ENCODE measurements at places on chromosomes 6 and 20.

DNA sequence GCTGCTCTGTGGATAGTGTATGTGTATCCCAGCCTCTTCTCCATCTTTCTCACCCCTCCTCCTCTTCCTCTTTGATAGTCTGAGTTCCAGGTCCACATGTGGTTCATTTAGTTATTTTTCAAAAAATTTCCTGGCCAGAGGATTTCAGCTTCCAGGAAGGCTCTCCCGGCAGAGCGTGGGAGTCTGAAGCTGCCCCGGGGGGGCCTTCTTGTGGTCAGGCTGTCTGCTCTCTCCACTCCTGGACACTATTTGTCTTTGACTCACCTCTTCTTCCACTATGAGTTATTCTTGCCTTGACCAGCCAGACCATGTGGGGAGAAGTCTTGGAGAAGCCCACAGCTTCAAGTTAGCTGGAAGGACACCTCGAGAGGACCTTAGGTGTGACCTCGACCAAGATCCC, 258.8 kb downstream of the CDC5L start:
- no peak for DNase-seq

DNA sequence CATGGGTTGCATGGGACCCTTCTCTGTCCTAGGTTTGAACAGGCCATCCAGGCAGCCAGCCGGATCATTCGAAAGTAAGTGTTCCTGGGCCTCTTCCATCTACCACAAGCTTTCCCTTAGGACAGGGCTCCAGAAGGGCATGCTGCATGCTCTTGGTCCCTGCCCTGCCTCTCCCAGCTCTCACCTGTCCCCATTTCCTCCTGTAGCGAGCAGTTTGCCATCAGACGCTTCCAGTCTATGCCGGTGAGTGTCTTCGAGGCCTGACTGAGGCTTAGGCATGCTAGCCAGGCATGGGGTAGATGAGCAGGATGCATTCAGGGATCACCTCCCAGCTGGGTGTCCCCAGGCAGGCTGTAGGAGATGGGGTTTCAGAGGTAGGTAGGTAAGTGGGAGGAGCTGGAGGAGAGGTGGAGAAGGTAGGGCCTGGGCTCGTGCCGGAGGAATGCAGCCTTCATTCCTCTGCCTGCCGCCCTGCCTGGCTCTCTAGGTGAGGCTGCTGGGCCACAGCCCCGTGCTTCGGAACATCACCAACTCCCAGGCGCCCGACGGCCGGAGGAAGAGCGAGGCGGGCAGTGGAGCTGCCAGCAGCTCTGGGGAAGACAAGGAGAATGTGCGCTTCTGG, 4.3 kb downstream of the CDC25B start:
- no peak for DNase-seq

DNA sequence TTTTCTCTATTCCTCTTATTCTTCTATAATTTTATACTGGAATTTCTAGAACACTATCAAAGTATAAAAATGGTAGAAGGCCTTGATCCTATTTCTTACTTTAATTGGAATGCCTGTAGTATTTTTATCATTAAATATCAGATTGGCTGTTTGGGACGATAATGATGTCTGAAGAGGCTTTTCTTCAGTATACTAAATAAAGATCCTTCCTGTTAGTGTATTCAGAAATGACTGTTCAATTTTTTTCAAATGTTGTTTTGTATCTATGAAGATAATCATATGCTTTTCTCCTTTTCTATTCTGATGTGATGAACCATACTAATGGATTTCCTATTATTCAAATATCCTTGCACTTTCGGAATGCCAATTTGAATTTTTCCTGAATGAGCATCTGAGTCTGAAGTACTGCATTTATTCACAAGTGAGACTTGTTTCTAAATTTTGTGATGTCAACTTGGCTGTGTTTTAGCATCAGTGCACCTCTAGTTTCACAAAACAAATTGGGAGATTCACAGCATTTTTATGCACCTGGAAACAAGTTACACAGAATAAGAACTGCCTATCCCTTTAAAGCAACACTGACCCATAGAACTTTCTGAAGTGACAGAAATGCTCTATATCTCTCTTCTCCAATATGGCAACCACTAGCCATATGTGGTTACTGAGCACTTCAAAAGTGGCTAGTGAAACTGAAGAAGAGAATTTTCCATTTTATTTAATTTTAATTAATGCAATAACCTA, 71.6 kb upstream of the PRND start:
- DNase-seq = no peak

DNA sequence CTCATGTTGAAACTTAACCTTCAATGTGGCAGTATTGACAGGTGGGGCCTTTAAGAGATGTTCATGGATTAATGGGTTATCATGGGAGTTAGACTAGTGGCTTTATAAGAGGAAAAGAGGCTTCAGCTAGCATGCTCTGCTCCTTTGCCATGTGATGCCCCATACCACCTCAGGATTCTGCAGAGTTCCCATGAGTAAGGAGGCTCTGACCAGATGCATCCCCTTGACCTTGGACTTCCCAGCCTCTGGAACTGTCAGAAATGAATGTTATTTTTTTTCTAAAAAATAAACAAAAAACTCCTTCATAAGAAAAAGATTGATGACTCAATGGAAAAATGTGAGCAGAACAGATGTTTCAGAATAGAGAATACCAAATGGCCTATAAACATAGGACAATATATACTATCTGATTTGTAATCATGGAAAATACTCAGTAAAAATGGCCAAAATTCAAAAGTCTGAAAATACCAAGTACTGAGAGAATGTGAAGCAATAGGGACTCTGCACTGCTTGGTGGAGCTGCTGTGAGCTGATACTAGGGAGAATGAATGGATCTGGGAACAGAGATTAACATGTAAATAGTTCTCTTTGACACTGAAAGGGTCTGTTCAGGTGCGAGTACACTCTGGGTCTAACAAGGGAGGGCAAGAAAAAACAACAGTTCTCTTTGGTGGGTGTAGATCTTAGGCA, 7.4 kb upstream of the TRIM39 start:
- DNase-seq = no peak

DNA sequence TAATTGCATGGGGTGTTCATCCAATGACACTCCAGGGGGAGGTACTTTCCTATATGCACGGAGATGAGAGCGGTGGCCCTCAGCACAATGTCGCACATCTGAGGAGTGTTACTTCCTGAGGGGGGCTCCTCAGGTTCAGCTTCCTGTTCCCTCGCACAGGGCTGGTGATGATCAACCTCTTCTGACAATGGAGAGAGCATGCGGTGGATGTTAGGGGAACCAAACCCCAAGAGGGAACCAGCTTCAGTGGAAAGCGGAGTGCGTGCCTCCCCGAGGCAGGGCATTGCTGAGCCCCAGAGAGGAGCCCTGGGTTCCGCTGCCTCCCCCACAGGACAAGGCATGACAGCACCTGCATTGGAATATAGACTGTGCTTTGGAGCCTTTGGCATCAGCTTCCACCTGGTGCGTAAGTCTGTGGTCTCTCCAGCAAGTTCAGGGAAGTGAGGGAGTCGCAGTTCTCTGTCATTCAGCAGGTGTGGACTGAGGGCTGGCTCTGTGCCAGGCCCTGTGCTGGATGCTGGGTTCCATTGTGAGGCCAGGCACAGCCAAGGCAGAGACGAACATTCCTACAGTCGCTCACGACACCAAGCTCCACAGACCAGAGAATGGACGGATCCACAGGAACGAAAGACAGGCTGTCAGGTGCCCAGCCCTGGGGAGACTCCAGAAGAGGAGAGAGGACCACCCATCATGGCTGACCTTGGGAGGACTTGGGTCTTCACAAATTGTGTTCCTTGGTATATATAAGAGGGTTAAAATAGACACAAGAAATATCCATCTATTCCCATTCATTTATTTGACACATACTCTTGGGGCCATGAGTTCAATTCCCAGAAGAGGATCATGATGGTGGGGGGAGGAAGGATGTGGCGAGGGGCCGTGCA, 3.9 kb upstream of the ZNF831 start:
- no peak for DNase-seq

GRCh38 chr6:148179786-148180185, 162.9 kb upstream of the SASH1 start:
- DNase-seq = no peak

- no peak for DNase-seq
Measured at GRCh38 chr6:124888581-124889371, 73.5 kb upstream of the RNF217 start.

GRCh38 chr6:152246554-152247337, 390.4 kb downstream of the SYNE1 start:
- no peak for DNase-seq

DNA sequence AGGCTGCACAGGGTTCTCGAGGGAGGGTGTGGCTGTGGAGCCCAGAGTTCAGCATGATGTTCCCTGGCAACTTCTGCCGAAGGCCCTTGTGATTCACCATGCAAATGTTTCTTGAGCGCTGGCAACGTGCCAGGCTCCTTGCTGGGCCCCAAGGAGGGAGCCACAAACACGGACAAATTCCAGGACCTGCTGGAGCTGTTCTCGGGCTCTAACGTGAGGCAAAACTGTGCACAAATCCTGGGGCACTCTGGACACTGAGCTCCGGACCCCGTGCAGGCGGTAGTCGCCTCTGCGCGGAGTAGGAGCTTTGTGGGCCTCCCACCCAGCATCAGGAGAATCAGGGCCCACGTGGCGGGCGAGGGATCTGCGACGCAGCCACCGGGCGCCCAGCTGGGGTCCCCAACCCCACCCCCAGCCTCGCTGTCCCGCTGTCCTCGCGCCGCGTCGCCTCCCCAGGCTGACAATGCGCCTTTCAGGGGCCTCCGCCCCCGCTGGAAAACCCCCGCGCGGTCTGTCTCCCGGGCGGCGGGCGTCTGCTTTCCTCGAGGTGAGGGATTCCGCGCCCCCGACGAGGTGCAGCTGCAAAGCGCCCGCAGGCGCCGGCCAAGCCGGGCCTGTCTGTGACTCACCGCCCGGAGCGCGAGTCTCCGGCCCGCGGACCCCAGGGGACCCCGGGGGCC, 31.7 kb upstream of the SCUBE3 start:
- no peak for DNase-seq

GRCh38 chr6:158226655-158227512, 58.7 kb downstream of the GTF2H5 start:
- no peak for DNase-seq

GRCh38 chr20:49742948-49743347, 29.3 kb upstream of the B4GALT5 start:
- DNase-seq = no peak

GRCh38 chr20:6979621-6980020, 212.1 kb downstream of the BMP2 start:
- no peak for DNase-seq

GRCh38 chr6:161080263-161080970, 88.8 kb downstream of the MAP3K4 start:
- no peak for DNase-seq

DNA sequence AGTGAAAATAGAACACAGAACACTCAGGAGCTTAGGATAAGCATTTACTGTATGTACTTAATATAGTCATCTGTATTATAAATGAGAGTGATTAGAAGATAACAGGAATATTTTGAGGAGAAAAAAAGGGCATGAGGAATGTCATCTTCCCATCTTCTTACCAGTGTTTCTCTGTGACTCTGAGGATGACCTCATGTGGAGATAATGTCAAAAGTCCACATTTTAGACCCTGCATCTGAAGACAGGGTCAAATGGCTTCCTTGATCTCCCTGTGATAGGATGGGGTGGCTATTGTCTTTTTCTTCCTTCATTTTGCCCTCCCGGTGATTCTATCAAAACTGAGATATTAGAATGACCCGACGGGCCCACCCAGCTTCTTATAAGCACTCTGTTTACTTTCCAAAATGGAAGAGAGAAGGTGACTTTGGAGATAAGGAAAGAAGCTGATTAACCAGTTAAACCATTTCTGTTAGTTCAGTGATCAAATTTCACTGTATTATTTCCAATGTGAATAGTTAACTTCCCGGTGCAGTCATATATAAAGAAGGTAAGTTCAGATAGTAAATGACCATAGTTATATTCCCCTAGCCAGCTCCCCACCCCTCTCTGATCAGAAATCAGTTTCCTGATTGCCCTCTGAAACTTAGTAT, 115.7 kb upstream of the SALL4 start:
- DNase-seq = no peak

DNA sequence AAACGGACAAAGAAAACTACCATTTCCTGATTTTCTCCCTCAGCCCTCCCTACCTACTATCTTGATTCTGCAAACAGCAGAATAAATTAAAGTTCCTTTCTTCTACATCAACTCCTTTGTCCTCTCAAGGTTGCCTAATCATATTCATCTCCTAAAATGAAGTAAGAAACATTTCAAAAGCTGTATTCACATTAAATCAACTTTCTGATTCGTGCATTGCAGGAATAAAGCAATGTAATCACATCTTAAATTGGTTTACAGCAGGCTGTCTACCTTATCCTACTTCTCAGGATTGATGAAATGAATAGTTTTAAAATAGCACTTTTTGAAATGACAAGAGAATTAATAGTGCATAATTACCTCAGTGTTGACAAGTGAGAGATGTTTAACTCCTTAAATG, 25.1 kb downstream of the PRKN start:
- DNase-seq = no peak

GRCh38 chr6:56790414-56790813, 147.7 kb upstream of the DST start:
- DNase-seq = no peak

- DNase-seq = no peak
Measured at GRCh38 chr6:137332637-137333280, 113.6 kb upstream of the IFNGR1 start.

GRCh38 chr6:155224618-155225017, 39.2 kb upstream of the CLDN20 start:
- no peak for DNase-seq

- DNase-seq = no peak
Measured at GRCh38 chr6:26545627-26546026, 7.5 kb downstream of the HMGN4 start.

DNA sequence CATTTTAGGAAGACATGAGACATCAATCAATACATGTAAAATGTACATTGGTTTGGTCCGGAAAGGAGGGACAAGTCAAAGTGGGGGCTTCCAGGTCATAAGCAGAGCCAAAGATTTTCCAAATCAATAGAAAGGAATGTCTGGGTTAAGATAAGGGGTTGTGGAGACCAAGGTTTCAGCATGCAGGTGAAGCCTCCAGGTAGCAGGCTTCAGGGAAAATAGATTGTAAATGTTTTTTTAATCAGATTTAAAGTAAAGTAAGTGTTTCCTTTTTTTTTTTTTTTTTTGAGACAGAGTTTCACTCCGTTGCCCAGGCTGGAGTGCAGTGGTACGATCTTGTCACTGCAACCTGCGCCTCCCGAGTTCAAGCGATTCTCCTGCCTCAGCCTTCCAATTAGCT, 16.8 kb upstream of the SERPINB9 start:
- no peak for DNase-seq

- no peak for DNase-seq
Measured at GRCh38 chr6:165679326-165679725, 16.3 kb upstream of the PDE10A start.

- peak; percentile 11 for DNase-seq
Measured at GRCh38 chr20:40638414-40638813, 50.6 kb downstream of the MAFB start.

GRCh38 chr6:139514819-139515218, 140.4 kb upstream of the CITED2 start:
- no peak for DNase-seq

- no peak for DNase-seq
Measured at GRCh38 chr6:29129326-29130012, 21.6 kb downstream of the OR2J3 start.
